A172 (cell line): ENCODE measurements at places on chromosomes 16 and 17. TPM values are rescaled to one million over a fixed set of nuclear protein-coding genes. Genes with fewer than 3 reads are reported as not detected.
A peak's percentile ranks its signal among the peaks of the same experiment; 100 is the strongest.

Gene MED1
- 17.2 and 19.3 TPM in 2 replicates for total RNA-seq

Gene CIBAR2
- 1.2 TPM in 1 of 2 replicates, not detected in the other for total RNA-seq

DNA sequence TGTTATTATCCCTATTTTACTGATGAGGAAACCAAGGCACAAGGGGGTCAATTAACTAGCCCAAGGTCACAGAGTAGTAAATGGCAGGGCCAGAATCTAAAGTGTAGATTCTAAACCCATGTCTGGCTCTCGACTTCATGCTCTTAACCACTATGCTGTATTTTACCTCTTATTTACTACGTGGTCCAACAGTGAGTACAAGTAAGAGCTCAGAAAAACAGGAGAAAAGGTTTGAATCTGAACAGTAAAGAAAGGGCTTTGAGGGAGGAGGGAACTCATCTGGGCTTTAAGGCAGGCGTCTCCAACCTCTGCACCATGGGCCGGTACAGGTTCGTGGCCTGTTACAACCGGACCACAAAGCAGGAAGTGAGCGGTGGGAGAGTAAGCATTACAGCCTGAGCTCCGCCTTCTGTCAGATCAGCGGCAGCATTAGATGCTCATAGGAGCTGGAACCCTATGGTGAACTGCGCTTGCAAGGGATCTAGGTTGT, 62.9 kb downstream of the SMURF2 start:
- no peak for DNase-seq

DNA sequence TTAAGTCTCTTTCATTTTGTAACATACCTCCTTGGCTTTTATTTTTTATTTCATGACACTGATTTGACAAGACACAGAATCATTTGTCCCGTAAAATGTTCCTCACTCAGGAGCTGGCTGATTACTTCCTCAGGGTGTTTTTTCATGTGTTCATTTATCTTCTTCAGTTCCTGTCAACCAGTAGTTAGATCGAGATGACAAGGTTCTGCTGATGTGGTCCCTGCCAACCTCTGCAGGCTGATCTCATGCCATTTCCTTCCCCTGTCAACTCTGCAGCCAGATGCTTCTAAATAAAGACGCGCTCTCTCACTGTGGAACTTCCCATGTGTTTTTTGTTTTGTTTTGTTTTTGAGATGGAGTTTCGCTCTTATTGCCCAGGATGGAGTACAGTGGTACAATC, 8.1 kb upstream of the CXCL16 start:
- no peak for DNase-seq

DNA sequence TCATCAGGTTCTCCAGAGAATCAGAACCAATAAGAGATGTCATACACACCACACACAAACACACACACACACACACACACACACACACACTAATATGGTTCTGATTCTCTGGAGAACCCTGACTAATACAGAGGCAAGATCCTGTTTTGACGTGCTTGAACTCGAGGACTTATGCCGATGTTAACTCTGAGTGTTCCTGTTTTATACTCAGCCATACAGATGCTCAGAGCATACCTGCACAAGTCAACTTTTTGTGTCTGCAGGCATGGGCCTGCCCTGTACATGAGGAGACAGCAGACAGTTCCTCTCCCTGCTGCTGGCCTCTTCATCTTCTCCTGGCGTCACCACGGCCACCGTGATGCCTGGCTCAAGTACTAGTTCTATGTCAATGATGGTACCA, 635.9 kb downstream of the WWOX start:
- DNase-seq = no peak

GRCh38 chr17:71905376-71906031, 215.3 kb upstream of the SOX9 start:
- no peak for DNase-seq

Gene KRT25
- not detected in 2 replicates for total RNA-seq

DNA sequence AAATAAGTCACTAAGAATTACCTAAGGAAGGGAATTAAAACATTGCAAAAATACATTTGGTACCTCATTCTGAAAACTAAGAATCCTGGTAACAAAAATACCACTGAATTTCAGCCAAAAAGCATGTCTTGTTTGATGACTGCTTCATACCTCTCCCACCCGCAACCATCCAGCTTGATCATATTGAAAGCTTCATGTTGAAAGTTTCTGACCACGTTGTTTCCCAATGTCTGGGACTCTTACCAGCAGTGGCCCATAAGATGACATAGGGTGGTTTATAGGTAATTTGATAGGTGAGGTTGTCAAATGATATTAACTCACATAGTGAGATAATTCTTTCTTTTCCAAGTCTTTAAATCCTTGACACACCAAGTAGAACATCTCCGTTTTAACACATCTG, 139.3 kb downstream of the CDH11 start:
- DNase-seq = no peak

DNA sequence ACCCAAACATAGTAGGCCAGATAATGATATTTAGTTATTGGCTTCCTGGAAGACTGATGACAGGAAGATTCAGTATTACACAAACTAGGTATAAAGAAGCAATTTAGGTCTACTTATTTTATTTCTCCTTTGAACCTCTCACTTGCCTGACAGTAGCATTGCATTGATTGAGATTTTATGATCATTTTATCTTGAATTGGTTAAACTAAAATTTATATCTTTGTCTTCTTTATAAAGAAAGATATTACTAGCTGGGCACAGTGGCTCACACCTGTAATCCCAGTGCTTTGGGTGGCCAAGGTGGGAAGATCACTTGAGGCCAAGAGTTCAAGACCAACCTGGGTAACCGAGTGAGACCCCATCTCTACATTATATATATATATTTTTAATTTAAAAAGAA, 14.4 kb downstream of the HLF start:
- DNase-seq = no peak

GRCh38 chr17:74686761-74687160, 26.0 kb downstream of the CD300LF start:
- DNase-seq = no peak

Gene TEX14
- 0.02 and 0.19 TPM in 2 replicates for total RNA-seq

GRCh38 chr16:72129976-72130656, 36.5 kb downstream of the DHX38 start:
- no peak for DNase-seq

GRCh38 chr16:64238571-64238970, 883.3 kb downstream of the CDH11 start:
- peak; percentile 1 for DNase-seq

DNA sequence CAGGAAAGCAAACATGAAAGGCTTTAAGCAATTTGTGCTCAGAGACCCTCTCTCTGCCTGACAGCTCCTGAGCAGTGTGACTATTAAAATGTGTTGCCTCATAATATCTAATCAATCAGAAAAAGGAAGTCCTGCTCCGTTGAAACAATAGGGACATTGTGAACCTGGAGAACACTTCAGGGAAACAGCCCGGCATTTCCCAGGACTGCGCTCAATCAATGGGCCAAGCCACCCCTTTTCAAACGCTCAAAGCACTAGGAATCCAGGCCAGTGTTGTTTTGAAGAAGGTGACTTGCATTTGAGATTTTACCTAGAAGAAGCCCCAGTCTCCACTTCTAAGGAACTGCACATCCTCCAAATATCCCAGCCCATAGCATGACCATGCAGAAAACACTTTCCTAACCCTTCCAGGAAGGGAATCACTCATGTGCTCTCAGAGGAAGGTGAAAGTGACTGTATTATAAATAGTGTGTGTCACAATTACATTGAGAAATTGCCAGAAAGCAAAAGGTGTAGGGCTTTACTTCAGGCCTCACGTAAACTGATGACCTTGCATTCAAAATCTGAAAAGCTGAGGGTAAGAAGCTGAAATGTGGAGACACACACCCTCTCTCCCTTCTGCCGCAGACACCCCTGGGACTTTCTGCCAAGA, 19.4 kb downstream of the CDRT4 start:
- no peak for DNase-seq

Gene LGALS9C
- not detected in 2 replicates for total RNA-seq

DNA sequence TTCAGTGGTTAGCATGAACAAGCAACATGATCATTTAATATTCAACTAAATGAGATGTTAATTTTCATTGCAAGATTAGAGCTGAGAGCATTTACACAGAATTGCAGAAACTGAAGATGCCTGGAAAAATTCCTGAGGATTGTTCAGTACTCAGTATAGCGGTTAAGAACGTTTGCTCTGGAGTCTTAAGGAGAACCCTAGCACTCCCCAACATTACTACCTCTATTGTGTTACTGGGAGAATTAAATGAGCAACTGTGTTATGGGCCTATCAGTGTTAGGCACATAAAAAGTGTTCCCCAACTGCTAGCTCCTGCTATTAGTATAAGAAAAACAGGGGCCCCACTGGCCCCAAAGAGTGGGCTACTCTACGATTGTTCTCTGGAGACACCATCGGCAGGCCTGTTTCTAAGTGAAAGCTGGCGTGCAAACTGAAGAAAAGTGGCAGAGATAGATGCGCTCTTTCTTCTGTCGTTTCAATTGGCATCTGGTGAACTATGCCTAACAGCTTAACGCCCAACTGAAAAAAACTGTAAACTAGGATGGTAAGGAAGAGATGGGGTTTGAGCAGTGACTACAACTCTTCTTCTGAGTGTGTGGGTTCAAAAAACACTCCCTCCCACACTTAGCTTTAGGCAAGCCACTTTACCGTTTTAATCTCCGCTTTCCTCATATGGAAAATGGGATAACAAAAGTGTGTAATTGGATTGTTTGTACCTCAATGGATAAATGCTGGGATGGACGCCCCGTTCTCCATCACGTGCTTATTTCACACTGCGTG, 1.3 kb downstream of the CDR2 start:
- DNase-seq = no peak

DNA sequence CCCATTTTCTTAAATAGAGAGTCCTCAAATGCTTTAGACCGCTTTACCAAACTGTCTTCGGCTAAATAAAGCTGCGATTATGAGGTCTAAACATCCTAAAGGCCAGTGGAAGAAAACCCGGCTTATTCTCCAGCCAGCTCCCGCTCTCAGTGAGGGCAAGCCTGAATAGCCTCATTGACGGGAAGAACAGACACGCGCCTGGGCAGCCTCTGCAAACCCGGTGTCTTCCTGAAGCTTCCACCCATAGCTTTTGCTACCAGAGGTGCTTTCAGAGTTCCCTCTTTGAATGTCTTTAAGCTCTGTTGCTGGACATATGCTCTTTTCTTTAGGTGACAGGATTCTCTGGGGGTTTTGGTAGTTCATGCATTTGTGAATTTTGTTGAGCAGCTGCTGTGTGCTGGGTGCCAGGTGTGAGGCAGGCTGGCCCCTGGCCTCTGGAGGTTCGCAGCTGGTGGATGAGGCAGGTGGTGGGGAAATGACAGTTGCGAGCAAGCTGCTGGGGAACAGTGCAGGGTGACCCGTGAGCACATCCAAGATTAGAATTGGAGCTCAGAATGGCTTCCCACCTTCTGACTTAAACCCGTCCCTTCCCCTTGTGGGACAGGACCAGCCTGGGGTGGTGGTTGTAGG, 44.7 kb downstream of the CRISPLD2 start:
- DNase-seq = no peak

Gene TSC2
- 46.3 and 47.7 TPM in 2 replicates for total RNA-seq

DNA sequence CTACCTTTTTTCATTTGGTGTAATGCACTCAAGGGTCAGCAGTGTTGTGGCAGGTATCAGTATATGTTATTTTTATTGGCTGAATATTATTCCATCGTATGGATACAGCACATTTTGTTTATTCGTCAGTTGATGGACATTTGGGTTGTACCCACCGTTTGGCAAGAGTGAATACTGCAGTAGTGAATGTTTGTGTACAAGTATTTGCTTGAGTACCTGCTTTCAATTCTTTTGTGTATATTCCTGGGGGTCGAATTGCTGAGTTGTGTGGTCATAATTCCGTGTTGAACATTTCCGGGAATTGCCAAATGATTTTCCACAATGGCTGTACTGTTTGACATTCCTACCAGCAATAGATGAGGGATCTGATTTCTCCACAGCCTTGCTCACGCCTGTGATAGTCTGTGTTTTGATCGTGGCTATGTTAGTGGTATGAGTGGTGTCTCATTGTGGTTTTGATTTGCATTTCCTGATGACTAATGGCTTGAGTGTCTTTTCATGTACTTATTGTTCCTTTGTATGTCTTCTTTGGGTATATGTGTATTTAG, 108.4 kb downstream of the OR1D5 start:
- DNase-seq = peak; percentile 90

DNA sequence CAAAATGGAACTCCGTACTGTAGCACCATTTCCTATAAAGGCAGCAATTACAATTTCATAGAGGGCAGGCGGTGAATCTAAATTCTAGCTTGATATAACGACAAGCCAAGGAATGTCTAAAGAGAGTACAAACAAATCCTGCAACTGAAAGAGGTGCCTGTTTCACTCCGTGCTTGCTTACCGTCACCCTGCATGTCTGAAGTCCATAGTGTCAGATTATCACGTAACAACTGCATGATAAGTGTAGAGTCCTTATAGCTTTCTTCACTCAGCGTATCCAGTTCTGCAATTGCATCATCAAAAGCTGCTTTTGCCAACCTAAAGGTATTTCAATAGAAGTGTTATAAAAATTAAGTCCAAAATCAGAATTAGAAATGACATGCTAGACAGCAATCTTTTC, 46.0 kb downstream of the YWHAE start:
- no peak for DNase-seq

DNA sequence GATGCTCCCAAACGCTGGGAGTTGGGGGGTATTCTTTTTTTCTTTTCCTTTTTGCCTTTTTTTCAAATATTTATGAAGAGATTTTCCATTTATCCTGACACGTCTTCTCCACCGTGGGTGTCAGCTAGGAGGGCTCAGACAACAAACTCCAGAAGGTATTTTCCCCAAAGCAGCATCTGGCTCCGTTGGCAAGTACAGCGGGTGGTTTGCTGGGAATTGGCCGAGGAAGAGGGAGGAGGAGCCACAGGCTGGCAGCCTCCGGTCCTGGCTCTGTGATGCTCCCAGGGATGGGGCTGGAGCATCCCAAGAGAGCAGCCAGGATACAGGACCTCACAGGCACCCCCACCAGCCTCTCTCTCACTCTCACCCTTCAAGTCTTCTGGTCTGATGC, 10.9 kb upstream of the CACNG4 start:
- DNase-seq = peak; percentile 33

Gene NKD1
- total RNA-seq = 0.10 and 0.14 TPM in 2 replicates
